ENCODE measurements at places on chromosomes 1 and 21.

DNA sequence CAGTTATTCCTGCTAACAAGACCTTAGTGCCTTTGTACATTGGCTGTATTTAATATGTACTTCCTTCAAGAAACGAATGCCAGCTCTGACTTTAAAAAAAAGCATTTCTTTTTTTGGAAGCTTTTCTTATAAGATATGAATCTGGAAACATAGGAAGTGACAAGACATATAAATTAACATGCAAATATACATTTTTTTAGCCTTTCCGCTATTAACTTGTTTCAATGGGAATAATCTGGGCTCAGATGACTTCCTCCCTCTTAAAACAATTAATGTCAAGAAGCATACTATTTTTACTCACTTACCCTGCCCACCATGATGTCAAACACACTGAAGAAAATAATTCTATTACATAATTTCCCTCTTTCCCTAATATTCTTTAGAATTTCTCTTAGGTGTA lies 1.4 kb downstream of the DENND1B start:
- no peak for DNase-seq

- peak; percentile 3 for DNase-seq
These were observed 40.8 kb upstream of the PRRX1 start for GRCh38 chr1:170623171-170623570.

- no peak for DNase-seq
These were observed 41.3 kb downstream of the HMCN1 start for GRCh38 chr1:185775501-185775900.

DNA sequence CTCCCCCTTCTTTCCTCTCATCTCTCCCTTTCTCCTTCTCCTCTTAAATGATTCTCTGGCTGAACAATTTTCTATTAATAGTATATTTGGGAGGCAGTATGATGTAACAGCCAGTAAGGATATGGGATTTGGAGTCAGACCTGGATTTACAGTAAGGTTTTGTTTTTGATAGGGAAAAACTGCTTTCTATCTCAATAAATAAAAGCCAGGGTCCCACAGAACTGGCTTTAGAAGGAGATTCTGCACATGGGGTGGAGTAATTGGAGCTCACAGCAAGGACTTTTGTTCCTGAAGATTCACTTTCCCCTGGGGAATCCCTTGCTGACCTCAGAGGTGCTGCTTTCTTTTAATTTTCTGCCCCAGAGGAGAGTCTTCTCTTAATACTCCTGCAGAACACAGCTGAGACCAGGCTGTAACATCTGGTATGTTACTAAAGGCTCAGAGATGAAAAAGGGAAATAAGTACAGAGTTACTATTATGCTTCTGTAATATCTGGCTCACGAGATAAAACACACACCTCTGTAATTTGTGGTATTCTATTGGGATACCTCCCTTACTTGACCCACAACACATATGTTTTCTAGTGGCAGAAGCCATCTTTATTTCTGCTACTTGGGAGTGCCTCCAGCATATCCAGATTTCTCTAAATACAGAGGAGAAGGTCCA lies 13.4 kb downstream of the EPB41 start:
- peak; percentile 51 for DNase-seq

GRCh38 chr1:55195521-55196233 lies 19.5 kb downstream of the USP24 start:
- no peak for DNase-seq

- DNase-seq = peak; percentile 34
These were observed 29.6 kb downstream of the VANGL1 start for GRCh38 chr1:115671176-115671934.
